ENCODE measurements at places on chromosomes 1 and 21.

DNA sequence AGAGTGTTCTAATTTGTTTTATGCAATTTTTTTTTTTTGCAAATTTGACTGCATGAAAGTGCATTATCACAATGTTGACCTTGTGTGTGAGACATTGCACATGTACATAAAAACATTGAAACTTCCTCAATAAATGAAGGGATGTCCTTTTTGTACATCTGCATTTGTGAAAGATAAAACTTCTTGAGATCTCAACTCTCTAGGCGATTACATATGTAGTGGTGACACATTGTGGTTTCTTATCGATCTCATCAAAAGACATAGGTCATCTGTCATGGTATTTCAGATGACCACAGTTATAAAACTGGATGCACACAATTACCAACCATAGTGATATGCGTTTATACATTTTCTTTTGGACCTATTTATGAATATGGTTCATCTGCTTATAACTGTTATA is 35.6 kb upstream of the C21orf91 start:
- no peak for DNase-seq

GRCh38 chr1:202203238-202204039 is 9.8 kb downstream of the LGR6 start:
- DNase-seq, result no peak

DNA sequence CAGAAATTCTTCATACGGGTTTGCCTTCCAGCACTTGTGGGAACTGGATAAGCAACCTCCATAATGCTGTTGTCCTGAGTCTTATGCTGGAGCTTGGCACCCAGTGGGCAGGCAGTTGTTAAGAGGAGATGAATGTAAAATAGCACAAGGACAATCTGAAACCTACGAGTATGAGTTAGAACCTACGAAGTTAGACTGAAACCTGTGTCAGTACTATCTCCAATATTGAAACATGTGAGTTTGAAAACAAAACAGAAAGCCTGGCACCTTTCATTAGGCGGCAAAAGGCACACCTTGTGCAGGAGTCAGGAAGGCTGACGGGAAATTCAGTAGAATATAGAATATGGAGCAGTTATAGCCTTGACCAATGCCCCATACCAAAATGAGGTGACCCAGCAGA is 489.7 kb upstream of the RGS18 start:
- no peak for DNase-seq

DNA sequence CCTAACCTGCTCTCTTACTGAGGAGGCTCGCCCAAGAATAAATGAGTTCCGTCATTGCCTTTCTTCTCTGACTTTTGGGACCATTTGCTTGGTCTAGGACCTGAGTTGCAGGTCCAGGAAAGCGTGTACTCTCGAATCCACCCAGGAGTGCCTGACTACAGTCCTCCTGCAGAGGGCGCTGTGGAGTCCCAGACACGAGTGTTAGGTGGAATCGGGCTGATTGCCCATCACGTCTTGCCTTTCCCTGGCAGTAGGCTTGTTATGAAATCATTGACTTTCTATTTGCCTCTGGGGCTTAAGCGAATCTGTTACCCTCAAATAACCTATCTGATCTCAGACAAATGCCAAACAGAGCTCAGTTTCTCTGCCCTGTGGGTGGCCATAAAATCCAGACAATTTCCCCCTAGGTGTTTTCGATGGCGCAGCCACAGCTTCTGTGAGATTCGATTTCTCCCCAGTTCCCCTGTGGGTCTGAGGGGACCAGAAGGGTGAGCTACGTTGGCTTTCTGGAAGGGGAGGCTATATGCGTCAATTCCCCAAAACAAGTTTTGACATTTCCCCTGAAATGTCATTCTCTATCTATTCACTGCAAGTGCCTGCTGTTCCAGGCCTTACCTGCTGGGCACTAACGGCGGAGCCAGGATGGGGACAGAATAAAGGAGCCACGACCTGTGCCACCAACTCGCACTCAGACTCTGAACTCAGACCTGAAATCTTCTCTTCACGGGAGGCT is at the start of gene IL20:
Gene IL20, plus strand, starts transcription at position 685 of the 733 bp plus-strand sequence. CDS start 230 bp downstream, outside the sequence.
- DNase-seq, result no peak

- DNase-seq, result no peak
Observed at GRCh38 chr1:96918406-96918805, 196.8 kb downstream of the PTBP2 start.

- no peak for DNase-seq
Observed at GRCh38 chr1:209710093-209710492, 5.4 kb downstream of the HSD11B1 start.

DNA sequence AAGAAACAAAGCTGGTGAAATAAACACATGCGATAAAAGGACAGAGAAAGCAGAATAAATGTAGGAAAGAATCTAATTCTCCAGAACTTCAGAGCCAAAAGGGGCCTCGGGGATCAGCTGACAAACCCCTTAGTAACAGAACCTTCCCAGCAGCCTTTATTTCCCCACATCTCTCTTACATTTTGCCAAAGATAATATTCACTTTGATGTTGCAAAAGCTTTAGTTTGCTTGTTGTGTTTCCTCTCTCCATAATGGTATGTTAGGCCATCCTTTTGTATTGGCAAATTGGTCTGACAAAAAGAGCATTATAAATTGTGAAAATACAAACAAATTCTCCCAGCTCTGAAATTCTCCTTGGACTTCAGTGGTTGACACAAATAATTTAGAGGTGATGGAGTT is 54.9 kb downstream of the OPTC start:
- no peak for DNase-seq
